ENCODE measurements at places on chromosomes 5 and 9. TPM values are rescaled to one million over a fixed set of nuclear protein-coding genes. Genes with fewer than 3 reads are reported as not detected.

GRCh38 chr9:95120781-95121370 is 196.6 kb downstream of the FANCC start:
- DNase-seq = no peak

DNA sequence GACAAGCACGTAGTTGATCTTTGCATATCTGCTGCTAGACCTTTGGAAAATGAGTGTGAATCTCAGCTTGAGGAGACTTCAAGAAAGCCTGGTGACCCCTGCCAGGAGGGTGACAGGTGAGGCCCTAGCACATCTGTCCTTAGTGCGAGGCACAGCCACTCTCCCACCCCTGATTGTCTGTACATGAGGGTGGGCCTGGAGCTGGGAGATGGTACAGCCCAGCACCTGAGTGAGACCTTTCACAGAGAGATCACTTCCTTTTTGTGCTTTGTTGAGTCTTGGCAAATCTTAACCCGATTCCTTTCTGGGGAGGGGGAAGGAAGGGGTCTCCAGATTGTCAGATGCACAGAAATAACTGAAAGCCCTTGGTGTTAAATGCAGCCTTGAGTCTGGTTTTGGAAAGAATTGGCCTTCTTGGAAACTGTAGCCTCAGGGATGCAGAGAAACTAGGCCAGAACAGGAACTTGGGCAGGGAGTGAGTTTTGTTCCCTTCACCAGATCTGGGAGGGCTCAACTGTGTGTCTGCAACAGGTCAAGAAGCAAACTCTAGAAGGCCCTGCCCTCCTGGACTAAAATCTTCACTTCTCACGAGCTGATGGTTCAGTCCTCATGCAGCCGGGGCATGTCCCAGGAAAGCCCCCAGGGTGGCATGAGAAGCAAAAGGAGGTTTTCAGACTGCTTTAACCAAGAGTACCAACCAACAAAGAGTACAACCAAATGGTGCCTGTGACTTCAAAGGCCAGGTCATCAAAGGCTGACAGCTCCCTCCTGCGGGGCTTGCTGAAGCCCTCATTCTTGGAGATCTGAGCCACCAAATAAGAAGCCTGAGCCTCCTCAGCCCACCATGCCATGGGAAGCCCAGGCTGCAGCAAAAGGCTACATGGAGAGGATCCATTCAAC is 20.8 kb upstream of the SEMA4D start:
- no peak for DNase-seq

- no peak for DNase-seq
Measured at GRCh38 chr9:118575341-118576070, 793.7 kb downstream of the BRINP1 start.

- no peak for DNase-seq
Measured at GRCh38 chr5:81553567-81554212, 159.8 kb upstream of the ACOT12 start.

- DNase-seq = no peak
Measured at GRCh38 chr9:14216612-14217194, 97.2 kb downstream of the NFIB start.

DNA sequence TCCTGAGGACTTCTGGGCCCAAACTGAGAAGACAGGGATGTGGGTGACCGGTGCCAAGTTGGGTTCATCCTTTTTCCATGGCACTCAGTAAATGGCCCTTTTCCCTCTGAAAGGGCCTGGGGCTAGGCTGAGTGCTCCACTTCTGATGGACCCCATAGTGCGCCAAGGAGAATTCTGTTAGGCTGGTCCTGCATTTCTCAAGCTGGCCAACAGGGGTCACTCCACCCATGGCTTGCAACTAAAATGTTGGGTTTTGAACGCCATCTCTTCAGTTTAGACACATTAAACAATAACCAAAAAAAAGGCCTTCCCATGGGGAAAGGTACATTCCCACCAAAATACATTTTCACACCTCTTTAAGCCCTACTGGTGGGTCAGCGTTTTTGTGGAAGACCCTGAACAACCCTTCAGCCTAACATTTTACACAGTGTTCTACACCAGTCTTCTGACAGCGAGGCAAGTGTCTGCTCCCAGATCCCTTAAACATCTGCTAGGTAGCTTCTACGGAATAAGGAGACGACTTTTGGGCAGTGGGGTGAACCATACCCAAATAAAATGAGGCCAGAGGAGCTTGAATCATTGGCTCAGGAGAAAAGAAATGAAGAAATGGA is 27.3 kb downstream of the CNTFR start:
- no peak for DNase-seq

The ACOT12 gene
- not detected for total RNA-seq

The WDR38 gene
- 0.22 TPM for total RNA-seq

The FOXD4L3 gene
- total RNA-seq = not detected

The OR13D1 gene
- not detected for total RNA-seq

Measured in heart right ventricle (tissue), 16 donors.